ENCODE measurements at places on chromosomes 16 and 17.

GRCh38 chr17:28763137-28763799, 19.5 kb downstream of the TRAF4 start:
- DNase-seq, result no peak

GRCh38 chr17:75927286-75927922, 13.4 kb downstream of the FBF1 start:
- no peak for DNase-seq

DNA sequence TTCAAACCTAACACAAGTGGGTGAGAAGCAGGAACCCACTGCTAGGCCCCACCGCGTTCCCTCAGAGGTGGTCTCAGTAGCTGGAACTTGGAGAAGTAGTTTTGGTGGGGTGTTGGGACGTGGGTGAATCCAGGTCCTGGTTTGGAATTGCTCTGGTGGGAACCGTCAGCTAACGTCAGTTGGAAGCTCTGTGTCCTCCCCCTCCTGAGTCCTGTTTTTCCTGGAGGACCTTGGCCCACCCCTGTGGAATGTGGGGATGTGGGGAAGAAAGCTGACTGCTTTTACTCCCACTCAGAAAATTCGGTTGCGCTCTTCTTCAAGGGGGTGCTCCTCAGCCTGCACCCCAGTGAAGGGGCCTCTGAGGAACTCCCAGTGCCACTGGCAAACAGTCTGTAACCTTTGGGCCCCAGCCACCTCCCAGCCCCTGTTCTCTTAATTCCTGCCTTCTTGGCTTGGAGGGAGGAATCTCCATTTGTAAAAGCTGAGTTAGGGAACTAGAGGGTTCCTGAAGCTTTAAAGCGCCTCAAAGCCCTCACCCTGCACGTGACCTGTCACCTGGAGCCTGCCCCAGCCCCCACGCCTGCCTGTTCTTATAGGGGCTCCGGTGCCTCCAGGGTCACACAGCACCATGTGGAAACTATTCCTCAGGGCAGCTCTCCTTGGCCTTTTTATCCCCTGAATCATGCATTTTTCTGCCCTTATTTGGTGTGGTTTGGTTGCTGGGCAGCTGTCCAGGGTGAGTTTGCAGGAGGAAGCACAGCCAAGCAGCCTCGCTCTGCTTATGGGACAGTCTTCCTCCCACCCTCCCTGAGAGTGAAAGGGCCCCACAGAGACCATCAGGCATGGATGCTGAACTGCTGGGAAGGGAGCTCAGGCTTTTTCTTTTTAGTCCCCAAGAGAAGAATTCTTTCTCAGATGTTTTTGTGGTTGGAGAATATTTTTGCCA, 16.2 kb upstream of the NAGLU start:
- DNase-seq, result no peak

DNA sequence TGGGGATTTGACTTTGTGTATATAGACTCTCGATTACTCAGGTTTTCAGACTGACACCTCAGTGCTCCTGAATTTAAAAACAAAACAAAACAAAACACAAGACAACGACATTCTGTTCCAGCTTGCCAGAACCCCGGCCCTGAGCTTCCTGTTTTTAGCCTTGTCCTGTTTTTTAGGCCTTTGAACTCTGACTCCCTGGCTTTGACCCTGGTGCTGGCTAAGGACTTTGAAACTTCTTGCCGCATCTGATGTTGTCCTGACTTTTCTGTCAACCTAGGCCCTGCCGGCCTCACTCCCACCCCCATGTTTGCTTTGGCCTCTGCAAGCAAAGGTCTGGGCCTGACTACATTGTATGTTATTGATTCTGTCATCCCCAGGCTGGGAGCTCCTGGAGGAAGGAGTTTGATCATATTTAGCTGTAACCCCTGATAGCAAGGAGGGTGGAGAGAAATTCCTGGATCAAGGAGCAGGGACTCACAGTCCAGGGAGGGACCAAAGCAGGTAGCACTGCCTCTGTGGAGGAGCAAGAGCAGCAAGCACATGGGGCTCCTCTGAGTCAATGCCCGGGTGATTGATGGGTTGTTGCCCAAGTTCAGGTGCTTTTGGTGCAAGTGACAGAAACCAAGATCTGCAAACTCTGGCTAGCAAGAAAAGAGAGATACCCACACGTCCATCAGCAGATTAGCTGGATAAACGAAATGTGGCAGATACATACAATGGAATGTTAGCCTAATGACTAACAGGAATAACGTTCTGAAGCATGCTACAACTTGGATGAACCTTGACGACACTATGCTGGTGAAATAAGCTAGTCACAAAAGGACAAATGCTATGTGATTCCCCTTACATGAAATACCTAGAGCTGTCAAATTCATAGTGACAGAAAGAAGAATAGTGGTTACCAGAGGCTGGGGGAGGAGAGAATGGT, 7.7 kb downstream of the CCL16 start:
- DNase-seq, result no peak

GRCh38 chr17:63916566-63917185, 2.0 kb downstream of the GH1 start:
- DNase-seq, result no peak

- no peak for DNase-seq
These were observed 68.6 kb downstream of the SEC14L1 start for GRCh38 chr17:77209330-77209748.

DNA sequence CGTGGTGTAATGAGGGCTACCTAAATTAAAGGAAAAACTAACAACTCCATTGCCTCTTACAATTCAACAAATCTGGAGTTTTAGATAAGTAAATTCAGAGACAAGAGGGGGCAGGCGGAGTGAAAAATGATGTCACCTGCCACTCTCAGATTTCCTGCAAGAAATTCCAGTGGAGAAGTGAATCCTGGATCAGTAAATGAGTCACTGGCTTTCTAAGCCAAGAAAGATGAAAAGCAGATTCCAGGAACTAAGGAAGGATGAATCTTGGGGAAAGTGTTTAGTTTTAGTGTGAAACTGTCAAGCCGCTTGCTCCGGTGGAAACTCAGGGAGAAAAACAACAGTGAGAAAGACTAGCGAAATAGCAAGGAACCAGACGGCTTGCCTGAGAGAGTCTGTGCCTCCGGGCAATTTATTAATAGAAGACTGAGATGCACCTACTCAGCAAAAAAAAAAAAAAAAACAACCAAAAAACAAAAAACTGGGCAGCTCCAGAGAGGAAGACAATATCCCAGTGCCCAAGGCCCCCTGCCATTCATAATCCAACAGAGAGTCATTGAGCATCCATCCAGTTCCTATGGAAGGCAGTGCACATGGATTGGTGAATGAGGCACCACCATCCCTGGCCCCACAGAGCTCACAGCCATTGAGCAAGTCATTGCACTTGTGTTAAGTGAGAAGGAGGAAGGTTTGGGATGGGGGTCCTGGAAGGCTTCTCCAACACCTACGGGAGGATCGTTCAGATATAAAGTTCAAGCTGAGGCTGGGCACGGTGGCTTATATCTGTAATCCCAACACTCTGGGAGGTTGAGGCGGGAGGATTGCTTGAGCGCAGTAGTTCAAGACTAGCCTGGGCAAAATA, 12.1 kb upstream of the RIPOR1 start:
- DNase-seq, result no peak

GRCh38 chr17:68972119-68972704, 17.0 kb upstream of the ABCA8 start:
- no peak for DNase-seq

DNA sequence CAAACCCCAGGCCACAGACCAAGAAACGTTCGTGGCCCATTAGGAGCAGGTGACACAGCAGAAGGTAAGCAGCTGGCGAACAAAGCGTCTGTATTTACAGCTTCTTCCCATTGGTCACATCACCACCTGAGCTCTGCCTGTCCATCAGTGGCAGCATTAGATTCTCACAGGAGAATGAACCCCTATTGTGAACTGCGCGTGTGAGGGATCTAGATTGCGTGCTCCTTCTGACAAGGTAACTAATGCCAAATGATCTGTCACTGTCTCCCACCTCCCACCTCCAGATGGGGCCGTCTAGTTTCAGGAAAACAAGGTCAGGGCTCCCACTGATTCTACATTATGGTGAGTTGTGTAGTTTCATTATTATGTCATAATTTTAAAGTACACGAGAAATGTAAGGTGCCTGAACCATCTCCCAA, 186.3 kb downstream of the CPPED1 start:
- DNase-seq, result no peak
